ENCODE measurements at places on chromosomes 11 and 22.
A peak's percentile ranks its signal among the peaks of the same experiment; 100 is the strongest.

GRCh38 chr11:90204832-90205646 is 17.8 kb downstream of the CHORDC1 start:
- no peak for DNase-seq

- no peak for DNase-seq
Observed at GRCh38 chr11:44346983-44347382, 37.0 kb upstream of the ALX4 start.

- no peak for DNase-seq
Observed at GRCh38 chr11:18111005-18111404, 5.1 kb upstream of the SAAL1 start.

- DNase-seq, result no peak
Observed at GRCh38 chr22:28365371-28365770, 314.3 kb downstream of the TTC28 start.

DNA sequence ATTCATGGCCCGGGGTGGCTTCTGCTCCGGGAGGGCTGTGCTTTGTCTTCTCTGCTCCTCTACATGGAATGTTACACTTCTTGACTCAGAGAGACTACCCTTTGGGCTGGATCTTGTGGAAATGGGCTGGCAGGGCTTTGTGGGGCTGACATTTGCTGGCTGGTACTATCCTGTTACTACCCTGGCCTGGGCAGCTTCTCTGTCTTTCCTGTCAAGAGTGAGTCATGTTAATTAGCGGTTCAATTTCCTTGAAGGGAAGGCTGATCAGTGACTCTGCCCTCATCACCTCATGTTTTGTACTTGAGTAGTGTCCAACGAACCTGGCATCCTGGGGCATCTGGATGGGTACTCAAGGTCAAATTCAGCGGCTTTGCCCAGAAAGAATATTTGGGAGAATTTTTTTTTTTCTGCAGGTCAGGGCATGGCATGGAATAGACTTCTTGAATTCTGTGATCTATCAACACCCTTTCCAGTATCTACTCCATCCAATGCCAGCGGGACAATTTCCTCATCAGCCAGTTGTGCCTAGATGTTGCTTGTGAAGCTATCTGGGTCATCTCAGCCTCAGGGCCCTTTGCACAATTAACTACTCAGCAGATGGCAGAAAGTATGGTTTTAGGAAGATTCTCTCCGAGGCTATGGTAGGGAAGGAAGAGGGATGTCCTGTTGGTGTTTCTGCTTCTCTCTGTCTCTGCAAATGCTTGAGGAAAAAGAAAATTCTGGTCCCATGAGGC is 140.5 kb upstream of the PLET1 start:
- DNase-seq, result no peak

GRCh38 chr11:35714882-35715627 is 52.5 kb downstream of the TRIM44 start:
- DNase-seq, result no peak

GRCh38 chr11:116641561-116642045 is 131.2 kb downstream of the BUD13 start:
- peak; percentile 90 for DNase-seq

- no peak for DNase-seq
Observed at GRCh38 chr22:37777122-37777687, 30.5 kb upstream of the GCAT start.

- peak; percentile 80 for DNase-seq
Observed at GRCh38 chr11:35485656-35486322, 39.6 kb downstream of the PAMR1 start.

DNA sequence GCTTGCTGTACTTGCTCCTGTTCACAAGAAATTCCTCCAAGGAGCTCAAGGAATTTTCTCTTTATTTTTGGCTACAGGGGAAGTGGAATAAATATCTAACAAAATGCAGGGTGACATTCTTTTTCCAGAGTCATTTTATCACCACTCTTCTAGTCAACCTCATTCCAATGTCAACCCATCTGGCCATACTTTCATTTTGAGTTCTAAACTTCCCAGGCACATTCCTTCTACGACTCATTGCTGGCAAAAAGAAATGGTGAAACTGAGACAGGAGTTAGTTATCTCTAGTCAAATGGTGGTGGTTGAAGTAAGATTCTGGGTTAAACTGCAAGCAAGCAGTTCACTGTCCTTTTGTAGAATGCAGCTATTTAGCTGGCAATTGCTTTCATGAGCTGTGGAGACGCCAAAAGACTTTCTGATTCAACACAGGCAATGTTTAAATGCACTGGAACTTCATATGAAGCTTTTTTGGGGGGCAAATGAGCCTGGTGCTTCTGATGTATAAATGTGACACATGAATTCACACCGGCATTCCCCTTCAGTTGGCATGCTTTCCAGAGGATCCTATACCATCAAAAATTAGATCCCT is 304.6 kb downstream of the CADM1 start:
- no peak for DNase-seq

- peak; percentile 13 for DNase-seq
Observed at GRCh38 chr11:67996051-67996450, 7.8 kb downstream of the UNC93B1 start.

DNA sequence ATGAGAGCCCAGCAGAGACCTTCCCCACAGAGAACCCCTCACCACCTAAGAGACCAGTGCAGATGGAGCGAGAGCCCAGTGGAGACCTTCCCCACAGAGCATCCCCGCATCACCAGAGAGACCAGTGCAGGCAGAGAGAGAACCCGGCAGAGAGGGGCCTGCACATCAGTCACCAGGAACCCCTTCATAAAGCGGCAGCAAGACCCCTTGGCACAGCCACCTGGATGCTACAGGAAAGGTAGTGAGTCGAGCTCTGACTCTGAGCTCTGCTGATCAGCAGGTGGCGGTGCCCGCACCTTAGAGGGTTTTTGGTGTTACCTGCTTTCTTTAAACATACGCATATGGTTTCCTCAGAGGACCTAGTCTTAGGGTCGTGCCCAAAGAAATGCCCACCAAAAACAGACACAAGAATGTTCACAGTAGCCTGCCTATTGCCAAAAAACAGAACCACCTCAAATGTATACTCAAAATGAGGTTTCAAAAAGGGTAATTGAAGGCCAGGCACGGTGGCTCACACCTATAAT is 678.7 kb downstream of the BRD1 start:
- no peak for DNase-seq

GRCh38 chr11:93967944-93968343 is 53.2 kb upstream of the HEPHL1 start:
- DNase-seq, result no peak

GRCh38 chr11:93663021-93663420 is 1.5 kb downstream of the CEP295 start:
- no peak for DNase-seq

DNA sequence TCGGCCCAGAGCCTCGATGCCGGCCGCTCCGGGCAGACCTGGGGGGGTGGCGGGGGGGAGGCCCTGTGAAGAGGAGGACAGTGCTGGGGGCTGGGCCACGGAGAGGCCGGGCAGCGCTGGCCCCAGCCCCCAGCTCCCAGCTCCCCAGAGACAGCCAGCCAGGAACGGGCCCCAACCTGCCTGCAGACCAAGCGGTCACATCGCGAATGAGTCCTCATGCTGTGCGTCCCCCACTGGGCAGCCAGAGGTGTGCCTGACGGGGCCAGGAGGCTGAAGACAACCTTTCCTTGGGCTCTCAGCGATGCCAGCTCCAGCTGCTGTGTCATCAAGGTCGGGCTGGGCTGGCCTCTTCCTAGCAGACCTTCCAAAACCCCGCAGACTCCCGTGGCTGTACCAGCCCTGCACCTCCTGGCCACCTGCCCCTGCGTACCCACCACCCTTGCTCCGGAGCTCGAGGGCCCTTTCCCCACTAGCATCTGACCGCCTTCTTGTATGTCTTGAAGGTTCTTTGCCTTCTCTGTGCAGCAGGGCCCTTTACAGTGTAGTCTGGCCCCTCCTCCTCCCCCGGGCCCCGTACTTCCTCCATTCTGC is 88.4 kb downstream of the CDKN1C start:
- DNase-seq, result peak; percentile 2

DNA sequence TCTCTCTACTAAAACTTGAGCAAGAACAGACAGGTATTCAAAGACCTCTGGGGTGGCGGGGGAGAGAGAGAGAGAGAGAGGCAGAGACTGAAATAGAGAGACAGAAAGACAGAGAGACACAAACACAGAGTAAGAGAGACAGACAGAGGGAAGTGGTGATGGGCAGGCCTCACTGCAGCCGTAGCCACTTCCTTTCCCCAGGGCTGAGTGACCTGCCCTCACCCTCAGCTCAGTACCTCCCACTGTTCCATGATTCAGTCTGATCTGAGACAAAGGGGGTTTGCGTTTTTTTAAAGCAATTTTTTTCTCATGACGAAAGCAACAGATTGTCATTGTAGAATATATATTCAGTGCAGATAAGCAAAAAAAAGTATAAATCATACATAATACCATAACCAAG is 607.9 kb upstream of the B3GAT1 start:
- no peak for DNase-seq

DNA sequence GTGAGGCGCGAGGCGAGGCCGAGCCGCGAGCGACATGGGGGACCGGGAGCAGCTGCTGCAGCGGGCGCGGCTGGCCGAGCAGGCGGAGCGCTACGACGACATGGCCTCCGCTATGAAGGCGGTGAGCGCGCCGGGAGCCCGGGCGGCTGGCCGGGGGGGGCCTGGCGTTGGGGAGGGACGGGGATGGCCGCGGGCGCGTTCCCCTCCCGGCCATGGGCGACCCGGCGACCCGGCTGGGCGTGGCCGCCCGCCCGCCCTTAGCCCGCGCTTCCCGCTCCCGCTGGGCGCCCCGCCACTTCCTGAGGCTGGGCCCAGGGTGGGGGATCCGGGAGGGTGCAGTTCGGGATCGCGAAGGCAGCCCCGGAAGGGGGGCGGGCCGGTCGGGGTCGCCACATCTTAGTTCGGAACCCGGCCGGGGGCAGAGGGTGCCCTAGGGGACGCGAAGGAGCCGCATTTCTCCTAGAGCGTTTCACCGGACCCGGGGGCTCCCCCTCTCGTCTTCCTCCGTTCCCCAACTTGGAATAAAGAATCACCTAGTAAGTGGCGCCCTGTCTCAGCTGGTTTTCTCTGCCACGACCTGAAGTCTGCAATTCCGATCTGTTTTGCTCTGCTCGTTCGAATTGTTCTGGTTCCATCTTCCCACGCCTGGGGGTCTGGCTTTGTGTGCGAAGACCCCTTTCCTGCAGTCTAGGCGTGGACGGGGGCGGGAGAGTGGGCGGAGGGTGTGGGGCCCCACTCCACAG is 536 bp downstream of the YWHAH start:
- DNase-seq, result no peak

DNA sequence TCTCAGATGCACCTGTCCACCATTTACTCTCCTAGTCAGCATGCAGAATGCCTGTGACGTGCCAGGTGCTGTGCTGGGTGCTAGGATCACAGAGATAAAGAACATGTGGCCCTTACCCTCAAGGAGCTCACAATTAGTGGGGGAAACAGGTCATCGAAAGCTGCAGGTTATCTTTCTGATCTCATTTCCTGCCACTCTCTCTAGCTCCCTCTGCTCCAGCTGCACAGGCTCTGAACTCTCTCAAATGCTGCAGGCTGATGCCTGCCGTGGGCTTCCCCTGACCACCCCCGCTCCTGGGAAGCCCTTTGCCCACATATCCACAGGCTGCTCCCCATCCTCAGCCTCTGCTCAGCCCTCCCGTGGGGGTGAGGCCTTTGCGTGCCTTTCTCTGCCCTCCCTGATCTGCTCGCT is 29.6 kb downstream of the SHANK3 start:
- peak; percentile 19 for DNase-seq

- peak; percentile 27 for DNase-seq
Observed at GRCh38 chr22:19122752-19123492, 710 bp upstream of the DGCR2 start.

GRCh38 chr11:35850191-35850590 is 93.7 kb upstream of the LDLRAD3 start:
- DNase-seq, result no peak

DNA sequence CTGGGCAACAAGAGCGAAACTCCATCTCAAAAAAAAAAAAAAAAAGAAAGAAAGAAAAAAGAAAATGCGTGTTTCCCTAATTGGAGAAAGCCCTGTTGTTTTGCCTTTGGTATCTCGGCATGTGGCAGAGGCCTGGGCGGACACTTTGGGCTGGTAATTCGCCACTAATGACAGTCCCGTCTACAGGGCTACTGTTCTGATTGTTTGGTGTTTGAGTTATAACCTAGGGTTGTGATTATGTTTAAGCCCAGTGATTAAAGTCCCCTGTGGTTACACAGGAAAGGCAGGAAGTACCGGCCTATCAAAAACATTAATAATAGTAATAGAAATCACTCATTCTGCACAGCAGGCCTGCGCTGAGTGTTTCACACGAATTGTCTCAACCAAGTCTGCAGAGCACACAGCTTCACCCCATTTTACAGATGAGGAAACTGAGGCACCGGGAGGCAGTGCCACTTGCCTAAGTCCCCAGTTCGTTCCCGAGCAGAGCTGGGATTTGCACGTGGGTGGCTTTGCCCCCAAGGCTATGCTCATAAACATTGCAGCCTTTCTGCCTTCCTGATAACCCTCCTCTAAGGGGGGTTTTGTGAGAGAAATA is 39.1 kb upstream of the GRAMD4 start:
- DNase-seq, result no peak

DNA sequence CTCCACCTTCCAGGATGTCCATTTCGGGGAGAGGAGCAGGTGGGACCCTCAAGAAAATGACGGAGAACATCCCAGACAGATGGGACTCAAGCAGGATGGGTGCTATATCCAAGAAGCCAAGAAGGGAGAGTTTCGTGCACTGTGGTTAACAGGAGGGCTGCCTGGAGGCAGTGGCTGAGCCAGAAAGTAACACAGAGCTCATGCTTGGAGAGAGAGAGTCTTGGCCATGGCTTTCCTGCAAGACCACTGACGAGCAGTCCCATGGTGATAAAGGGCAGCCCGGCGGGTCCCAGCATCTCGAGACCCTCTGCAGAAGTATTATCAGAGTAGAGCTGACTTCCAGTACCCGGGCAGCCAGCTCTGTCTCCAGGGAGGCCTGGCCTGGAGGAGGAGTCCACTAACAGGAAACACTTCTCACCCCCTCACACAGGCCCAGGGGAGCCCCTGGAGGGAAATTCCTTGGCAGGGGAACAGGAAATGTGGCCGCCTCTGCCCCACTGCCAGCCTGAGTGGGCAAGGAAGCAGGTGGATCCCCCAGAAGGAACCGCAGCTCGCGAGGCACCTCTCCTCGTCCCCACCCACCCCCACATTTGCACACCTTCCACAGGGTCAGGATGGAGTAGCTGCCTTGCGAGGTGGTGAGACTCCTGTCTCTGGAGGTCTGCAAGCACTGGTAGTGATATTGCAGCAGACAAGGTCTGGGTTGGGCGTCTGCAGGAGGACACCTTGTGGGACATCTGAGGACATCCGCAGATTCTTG is 32.2 kb downstream of the CYTH4 start:
- DNase-seq, result no peak

GRCh38 chr22:38831166-38831945 is 12.5 kb downstream of the NPTXR start:
- DNase-seq, result no peak

GRCh38 chr11:76810151-76810853 is 27.1 kb downstream of the TSKU start:
- DNase-seq, result peak; percentile 49

- no peak for DNase-seq
Observed at GRCh38 chr11:130798801-130799200, 117.5 kb downstream of the SNX19 start.

- DNase-seq, result no peak
Observed at GRCh38 chr11:18727479-18728236, 1.7 kb upstream of the IGSF22 start.

GRCh38 chr11:32290783-32291182 is 144.6 kb downstream of the WT1 start:
- peak; percentile 67 for DNase-seq
